Esophagus squamous epithelium (tissue), 5 donors: ENCODE measurements at places on chromosomes 4 and X.

DNA sequence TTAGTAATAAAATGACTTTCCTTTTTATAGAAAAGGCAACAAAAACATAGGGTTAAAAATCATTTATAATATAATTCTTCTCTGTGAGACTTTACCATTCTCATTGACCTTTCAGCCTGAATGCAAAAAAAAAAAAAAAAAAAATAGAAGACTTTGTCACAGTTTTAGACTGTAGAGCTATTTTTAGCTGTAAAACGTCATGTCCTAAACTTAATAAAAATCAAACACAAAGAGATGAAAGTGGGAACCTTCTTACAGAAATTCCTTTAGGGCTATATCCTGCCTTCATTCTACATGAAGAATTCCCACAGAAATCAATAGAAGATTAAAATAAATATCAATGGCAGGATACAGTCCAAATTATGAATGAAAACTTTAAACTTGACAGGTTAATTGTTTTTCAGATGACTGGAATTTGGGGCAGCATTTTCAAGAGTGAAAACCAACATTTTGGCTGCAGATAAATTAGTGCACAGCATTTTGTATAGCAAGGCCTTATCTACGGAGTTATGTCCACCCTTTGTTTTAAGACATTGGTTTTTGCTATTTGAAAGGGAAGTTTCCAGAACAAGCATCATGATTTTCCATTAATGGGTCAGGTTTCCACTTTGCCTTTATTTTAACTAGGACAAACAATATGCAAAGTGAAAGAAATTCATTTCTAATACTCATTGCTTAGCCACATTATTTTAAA, 219.5 kb downstream of the SPCS3 start:
- DNase-seq = no peak

- DNase-seq = no peak
Measured at GRCh38 chr4:118318931-118319330, 33.9 kb downstream of the PRSS12 start.

- DNase-seq = no peak
Measured at GRCh38 chr4:40254608-40255392, 58.0 kb downstream of the RHOH start.

DNA sequence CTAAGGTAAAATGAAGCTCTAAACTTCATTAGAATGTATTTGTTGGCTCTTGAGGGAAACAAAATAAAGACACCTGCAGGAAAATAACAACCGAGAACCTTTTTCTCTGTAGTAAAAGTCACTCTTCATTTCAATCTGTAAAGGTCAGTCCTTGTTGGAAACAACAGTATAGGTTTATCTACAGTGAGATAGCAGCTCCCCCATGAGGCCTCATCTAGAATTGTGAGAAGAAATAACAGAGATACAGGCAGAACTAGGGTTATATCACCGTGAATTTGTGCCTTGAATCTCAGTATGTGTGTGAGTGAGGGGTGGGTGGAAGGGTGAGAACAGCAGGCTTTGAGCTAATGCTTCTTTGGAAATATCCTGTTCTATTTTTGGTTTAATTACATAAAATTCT, 107.8 kb upstream of the FMR1 start:
- DNase-seq = no peak

GRCh38 chr4:83387476-83388312, 53.0 kb upstream of the HPSE start:
- no peak for DNase-seq

- DNase-seq = no peak
Measured at GRCh38 chr4:66574145-66574978, 904.1 kb upstream of the EPHA5 start.

GRCh38 chr4:152301381-152301780, 234.5 kb downstream of the FBXW7 start:
- no peak for DNase-seq

DNA sequence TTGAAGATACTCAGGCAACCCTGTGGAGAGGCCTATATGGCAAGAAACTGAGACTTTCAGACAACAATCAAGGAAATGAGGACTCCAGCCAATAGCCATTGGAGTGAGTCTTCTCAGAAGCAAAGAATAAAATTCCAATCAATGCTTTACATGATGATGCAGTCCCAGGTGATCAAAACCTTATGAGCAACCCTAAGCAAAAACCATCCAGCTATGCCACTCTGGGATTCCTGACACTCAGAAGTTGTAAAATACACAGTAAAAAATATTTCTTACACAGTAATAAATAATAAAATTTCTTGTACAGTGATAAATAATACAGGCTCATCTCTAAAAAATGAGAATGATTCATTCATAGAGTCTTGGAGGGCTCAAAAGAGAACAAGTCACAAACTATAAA, 150.6 kb downstream of the IL15 start:
- no peak for DNase-seq

- no peak for DNase-seq
Measured at GRCh38 chr4:114754616-114755015, 156.0 kb downstream of the UGT8 start.

DNA sequence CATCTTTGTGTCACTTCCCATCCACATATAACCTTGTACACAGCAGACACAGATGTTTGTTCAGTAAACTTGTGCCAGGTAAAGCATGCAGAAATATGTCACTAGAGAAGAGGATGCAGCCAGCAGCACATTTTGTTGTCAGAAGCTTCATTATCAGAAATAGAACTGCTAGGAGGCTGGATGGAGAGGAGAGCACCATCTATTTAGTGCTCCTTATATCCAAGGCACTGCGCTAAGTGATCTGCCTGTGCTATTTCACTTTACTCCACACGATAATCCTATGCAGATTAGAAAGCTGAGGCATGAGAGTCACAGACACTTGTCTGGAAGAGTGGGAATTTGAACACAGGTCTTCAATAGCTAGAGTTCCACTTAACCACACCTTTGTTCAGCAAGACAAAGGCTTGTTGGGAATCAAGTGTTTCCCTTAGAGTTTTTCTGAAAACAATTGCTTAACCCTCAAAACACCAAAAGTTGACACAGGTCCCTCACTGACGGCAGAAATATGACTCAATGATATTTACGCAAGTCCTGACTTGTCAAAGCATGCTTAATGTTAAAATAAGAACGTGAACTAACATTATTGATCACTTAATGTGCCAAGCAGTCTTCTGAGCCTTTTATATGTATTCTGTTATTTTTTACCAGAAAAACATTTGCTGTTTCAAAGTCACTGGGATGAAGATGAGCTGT, 1.2 kb upstream of the QDPR start:
- no peak for DNase-seq
